ENCODE measurements at places on chromosomes 6 and 20.
A peak's percentile ranks its signal among the peaks of the same experiment; 100 is the strongest.

- DNase-seq: no peak
Measured at GRCh38 chr20:56932575-56933330, 303.6 kb downstream of the TFAP2C start.

GRCh38 chr6:30163918-30164654 is 740 bp downstream of the TRIM15 start:
- DNase-seq: no peak

DNA sequence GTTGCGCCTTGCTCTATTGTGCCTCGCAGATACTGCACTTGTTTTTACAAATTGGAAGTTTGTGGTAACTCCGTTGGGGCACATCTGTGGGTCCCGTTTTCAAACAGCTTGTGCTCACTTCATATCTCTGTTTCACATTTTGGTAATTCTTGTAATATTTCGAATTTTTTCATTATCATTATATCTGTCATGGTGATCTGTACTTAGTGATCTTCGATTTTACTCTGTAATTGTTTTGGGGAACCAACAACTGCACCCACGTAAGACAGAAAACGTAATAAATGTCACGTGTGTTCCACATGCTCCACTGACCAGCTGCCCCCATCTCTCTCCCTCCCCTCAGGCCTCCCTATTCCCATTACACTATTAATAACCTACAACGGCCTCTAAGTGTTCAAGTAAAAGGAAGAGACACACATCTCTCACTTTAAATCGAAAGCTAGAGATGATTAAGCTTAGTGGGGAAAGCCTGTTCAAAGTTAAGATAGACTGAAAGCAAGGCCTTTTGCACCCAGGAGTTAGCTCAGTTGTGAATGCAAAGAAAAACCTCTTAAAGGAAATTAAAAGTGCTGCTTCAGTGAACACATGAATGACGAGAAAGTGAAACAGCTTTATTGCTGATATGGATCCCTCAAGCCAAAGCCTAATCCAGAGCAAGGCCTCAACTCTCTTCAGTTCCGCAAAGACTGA is 26.9 kb downstream of the TTLL2 start:
- no peak for DNase-seq

DNA sequence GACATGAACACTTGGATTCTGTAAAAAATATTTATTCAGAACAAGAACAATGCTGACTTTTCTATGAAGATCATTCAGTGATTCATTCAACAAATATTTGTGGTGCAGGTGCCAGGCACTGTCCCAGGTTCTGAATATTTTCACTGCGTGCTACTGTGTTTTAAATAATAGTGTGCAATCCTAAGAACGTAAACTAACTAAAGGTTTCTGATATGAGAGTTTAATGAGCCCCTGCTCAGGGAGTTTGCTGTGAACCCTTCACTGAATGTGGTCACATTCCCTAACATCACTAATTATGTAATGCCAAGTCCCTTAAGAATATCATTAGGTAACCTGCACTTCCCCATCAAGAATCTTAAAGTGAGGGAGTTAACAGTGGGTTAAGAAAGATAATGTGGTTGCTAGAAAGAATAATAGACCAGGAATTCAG is 1.7 kb upstream of the TMEM170B start:
- DNase-seq: no peak

DNA sequence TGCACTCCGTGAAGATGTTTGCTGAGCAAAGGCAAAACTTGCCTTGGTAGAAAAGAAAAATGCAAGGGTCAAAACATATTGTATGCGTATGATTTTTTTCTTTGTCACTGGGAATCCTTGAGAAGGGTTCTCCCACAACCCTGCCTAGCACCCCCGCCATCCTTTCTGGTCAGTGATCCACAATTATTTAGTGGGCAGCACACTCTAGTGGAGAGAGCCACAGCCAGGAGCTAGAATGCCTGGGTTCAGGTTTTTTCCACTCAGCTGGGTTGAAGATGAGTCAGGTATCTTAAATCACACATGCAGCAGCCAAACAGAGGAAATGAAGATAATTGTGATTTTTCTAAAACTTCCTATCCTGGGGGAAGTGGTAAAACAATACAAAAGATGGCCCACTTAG is 243.1 kb downstream of the PKHD1 start:
- no peak for DNase-seq

GRCh38 chr20:54618412-54618811 is 143.0 kb downstream of the DOK5 start:
- DNase-seq: no peak

- DNase-seq: no peak
Measured at GRCh38 chr6:41586252-41587007, 40.2 kb downstream of the FOXP4 start.

DNA sequence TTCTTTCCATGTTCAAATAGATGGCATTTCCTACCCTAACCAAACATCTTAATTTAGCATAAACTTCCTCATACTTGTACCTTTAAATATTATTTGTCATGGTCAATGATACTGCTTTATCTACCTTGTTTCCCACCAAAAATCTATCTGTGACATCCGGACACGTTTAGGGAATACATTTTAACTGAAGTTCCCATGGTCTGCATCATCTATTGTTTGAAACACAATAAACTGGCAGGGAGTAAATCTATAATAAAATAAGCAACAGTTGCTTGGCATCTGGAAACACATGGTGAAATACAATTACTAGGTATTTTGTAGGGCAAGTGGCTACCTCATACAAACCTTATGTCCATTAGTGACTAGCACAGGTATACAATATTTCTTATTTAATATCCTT is 289.1 kb downstream of the GJA1 start:
- DNase-seq: no peak

DNA sequence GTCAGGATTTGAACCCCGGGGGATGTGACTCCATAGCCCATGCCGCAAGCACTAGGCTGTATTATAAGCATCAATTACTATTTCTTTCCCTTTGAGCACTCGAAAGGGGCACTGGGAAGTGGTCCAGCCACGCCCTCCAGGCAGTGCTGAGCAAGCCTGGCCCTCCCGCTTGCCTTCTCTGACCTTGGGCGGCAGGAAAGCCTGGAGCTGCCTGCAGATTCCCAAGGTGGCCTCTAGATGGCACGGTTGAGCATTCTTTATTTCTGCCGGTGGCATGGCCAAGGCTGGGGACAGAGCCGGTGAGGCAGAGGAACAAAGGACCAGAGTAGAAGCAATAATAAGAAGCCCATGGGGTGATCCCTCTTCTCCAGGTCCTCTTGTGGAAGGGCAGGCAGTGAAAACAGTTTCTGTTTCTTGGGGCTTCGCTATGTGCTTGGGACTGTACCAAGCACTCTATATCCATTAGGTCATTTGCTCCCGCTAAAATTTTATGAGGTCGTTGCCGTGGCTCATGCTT is 32.0 kb downstream of the ARHGAP40 start:
- peak; percentile 57 for DNase-seq

DNA sequence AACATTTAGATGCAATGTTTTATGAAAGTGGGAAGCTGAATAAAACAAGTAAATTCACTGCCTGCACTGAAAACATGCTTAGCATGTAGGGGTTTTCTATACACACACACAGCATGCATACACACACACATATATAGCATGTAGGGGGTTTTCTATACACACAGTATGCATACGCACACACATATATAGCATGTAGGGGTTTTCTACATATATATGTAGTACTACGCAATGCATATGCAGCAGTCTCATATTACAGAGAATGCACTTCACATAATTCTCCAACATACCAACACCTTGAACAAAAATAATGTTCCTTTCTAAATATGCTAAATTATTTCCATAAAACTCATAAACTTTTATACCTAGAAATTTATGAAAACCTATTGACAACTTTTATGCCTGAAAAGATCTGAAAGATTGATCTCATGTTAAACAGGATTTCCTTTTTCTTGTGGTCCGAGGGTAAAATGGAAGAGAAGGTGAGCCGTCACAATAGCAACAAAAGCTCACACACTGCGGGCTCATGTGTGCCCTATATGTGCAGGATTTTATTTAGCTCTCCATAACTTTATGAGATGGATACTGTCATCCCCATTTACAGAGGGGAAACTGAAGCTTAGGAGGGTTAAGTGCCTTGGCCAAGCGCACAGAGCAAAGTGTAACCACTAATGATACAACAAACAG is 81.9 kb upstream of the TULP1 start:
- DNase-seq: no peak

DNA sequence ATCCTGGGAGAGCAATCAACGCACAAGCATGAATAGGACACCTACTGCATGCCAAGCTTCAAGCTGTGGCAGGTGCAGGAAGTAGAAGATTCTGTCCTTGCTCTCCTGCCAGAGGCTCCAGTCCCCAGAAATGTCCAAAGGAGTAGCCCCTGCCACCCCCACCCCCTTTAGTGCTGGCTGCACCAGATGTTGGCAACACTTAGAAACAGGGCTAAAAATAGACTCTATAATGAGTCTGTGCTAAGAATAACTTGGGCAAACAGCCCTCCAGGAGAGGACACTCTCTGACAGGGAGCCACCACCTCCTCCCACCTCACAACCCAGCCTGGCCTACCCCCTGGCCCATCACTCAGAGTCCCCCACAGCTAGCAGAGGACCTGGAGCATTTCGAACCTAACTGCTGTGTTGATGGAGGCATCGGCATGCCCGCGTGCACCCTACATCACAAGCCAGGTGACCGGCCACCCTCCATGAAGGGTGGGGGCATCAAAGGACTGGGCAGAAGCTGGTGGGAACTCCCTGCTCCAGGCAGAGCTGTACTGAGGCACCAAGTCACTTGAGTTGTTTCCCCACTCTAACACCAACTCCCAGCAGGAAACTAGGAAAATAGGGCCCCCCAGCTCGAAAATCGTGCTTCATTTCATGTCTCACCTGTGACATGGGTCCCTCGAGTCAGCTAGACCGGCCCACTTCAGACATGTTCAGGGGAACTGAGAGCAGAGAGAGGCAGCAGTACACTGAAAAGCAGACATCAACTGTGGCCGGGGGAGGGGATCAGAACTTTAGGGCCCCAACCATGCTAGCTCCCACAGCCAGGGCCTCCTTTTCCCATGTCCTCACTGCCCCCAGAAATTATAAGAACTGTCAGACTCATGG is 18.7 kb downstream of the TFEB start:
- no peak for DNase-seq

GRCh38 chr20:34301587-34302311 is 1.4 kb downstream of the AHCY start:
- DNase-seq: no peak

DNA sequence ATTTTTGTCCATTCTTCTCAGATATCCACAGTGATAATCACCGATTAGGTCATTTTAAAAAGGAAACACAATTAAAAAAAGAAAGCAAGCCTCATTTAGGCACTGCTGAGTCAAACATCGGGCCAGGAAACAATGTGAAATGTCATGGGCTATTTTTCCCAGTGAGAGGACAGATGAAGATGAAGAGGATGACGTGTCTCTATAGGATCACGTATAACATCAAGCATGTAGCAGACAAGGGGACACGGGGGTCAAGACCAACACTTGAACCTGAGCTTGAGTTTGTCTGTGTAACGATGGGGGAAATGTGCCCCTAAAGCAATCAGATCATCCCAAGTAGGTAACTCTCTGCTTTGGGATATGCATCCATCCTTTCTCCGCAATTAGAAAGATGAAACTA is 553.2 kb downstream of the CD83 start:
- no peak for DNase-seq

DNA sequence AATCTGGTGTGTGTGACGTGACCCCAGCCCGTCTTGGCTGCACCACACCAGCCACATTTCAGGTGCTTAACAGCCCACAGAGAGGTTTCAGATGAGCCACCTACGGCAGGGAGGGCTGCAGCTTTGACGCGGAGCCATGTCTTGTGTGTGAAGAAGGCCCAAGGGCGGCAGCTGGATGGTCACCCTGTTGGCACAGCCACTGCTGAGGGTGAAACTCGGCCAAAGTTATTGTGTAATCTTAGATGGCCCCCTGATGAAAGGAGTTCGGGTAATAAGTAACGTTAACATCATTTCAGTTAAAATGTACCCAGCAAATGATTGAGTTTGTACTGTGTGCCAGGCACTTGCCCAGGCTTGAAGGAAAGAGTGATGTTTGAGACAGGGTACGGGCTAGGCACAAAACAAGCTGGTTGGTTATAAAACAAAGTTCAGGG is 97.2 kb downstream of the SSR1 start:
- DNase-seq: no peak

DNA sequence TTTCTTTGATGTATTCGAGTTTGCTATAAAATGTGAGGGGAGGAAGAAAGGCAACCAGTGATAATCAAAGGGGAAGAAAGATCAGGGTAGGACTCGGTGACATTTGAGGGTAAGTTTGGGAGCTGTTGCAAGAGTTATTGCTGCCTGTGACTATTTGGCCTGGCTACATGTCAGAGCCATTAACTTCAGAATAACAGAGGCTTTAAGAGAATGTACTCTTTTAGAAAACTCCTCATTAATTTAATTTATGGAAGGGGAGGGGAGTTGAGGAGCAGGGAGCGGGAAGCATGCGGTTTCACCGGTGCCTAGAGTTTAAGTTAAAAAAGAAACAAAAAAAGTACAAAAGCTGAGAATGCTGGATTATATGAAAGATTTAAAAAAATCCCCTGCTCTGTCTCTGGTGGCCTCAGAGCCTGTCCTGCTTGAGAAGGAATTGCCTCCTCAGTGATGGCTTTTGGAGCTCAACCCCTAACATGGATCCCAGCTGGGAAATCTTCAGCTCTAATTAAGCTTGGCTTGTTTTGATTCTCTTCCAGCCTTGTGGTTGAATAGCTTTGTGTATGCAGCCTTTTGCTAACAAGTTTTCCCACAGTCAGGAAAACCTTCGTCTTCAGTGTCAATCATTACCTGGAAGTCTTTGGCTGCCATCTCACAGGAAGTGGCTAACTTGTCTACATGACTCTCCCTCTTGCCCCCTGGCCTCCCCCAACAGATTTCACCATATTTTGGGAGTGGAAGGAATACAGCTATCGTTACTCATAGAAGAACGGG is 238.2 kb downstream of the SOX4 start:
- DNase-seq: no peak

GRCh38 chr20:52207020-52207810 is 15.6 kb upstream of the ZFP64 start:
- no peak for DNase-seq

DNA sequence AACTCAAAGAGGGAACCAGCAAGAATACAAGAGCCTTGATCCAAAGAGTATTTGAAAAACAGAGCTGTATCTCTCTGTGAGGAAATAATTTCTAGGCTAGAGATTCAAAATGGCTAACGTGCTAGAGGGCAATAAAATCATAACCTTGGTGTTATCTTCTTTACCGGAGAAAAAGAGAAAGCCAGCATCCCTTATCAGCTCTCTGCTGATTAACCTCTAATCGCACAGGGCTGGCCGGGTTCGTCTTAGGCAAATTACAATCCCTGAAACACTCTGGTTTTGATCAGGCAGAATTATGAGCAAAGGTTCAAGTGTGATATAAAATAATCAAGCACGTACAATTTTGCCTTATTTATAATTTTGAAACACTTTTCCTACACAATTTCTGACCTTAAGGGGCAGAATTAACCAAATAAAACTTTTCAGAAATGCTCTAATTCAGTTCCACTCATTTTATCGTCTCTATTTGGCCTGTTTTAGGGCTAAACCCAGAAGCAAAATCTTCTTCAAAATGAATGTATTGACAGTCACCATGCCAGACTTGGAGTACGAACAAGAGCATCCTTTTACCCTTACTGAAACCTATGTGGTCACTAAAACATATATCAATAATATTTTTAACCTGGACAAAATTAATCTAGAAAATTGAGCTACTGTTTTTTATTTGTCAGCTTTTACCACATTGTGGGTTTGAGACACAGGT is 13.7 kb downstream of the PSMB9 start:
- DNase-seq: no peak
